ENCODE measurements at places on chromosomes 2 and 18.

- no peak for DNase-seq
Observed at GRCh38 chr2:137930146-137930545, 34.1 kb upstream of the HNMT start.

GRCh38 chr2:98091738-98092137 lies 4.8 kb downstream of the VWA3B start:
- no peak for DNase-seq

DNA sequence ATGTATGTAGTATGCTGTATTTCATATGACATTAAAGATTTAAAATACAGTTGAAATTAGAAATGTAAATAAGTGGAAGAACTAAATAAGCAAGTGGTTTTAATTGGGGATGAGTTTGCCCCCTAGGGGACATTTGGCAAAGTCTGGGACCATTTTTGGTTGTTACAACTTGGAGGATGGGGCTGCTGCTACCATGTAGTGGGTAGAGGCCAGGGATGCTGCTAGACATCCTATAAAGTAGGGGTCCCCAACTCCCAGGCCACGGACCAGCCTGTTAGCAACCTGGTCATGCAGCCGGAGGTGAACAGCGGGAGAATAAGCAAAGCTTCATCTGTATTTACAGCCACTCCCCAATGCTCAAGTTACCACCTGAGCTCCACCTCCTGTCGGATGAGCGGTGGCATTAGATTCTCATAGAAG lies 27.9 kb upstream of the ASNSD1 start:
- no peak for DNase-seq

DNA sequence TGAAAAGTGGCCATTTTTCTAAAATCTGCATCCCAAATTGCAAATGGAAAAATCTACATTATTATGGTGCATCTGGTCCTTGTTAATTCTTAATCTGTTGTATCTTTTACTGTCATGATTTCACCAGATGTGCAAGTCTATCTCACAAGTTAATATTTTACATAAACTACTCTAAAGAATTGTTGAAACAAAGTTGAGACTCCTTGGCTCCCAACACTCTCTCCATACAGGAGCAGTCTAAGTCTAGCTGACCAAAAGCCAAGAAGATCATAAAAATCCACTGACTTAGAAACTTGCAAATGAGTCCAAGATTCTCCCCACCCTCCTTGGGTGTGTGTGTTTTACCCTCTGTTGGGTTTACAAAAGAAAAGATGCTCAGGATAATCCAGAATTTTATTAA lies 85.1 kb downstream of the NCKAP5 start:
- DNase-seq, result no peak

- DNase-seq, result no peak
Observed at GRCh38 chr2:232418056-232418455, 11.4 kb downstream of the ALPG start.

DNA sequence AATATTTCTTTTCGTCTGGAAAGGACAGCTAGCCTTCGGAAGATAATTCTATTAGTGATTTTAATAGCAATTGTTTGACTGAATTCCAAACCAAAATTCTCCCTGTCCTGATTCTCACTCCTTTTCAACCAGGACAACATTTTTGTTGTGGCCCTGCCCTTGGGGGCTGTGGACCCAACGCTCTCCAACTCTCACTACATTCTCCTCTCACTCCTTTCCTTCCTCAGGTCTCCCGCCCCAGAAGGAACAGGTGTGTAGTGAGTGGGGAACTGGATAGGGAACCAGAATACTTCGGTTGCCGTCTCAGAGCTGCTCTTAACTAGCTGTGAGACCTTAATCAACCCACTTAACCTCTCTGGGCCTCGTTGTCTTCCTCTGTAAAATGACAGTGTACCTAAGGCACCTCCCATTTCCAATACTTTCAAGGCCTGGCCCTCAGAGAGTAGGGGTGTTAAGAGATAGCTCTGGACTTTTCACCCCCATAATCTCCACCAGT lies 638 bp upstream of the ADD2 start:
- DNase-seq, result no peak

Data from stimulated activated CD4-positive, alpha-beta T cell treated with anti-CD3 and anti-CD28 coated beads, Interleukin-15, amount 100 ng/mL, for 48 hours (primary cell).